ENCODE measurements at places on chromosomes 13 and 19.

GRCh38 chr13:30787738-30788525 lies 52.6 kb downstream of the ALOX5AP start:
- DNase-seq = no peak

DNA sequence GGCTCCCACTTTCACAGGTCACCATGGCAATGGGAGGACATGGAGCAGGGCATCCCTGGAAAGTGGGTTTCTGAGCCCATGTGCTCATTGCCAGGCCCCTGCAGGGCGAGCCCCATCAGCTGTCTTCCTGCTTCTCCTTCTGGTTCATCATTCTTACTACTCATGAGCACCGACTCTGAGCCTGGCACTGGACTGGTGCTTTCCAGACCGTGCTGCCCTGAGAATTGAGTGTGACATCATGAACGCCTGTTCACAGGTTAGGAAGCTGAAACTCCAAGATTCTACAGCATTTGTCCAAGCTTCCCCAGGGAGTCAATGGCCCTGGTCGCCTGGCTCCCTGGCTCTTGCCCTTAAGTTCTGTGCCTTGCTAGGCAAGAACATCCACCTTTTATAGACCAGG lies 210.4 kb upstream of the ZNF536 start:
- no peak for DNase-seq

- no peak for DNase-seq
Measured at GRCh38 chr19:57324992-57325391, 4.7 kb downstream of the ZNF543 start.

DNA sequence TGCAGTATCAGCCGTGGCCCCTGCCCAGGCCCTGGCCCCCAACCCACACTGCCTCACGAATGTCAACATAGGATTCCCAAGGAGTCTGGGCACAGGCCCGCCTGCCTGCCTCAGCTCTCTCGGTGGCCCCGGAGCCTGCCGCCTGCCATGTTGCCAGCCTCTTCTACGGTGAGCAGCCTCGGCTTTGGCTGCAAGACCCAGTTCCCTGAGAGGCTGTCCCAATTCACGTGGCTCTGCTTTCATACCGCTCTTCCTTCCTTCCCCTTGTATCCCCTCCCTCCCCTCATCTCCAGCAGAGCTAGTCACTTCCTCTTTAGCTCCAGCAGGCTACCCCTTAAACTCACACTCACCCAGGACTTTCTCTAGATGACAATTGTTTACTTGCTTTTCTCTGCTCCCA lies 42.7 kb downstream of the SERP2 start:
- no peak for DNase-seq

DNA sequence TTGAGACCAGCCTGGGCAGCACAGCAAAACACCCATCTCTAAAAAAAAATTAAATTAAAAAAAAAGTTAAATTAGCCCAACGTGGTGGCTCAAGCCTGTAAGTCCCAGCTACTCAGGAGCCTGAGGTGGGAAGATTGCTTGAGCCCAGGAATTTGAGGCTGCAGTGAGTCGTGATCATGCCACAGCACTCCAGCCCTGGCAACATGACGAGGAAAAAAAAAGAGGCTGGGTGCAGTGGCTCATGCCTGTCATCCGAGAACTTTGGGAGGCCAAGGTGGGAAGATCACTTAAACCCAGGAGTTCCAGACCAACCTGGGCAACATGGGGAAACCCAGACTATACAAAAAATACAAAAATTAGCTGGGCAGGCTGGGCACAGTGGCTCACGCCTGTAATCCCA lies 2.2 kb upstream of the TMEM161A start:
- DNase-seq = no peak

DNA sequence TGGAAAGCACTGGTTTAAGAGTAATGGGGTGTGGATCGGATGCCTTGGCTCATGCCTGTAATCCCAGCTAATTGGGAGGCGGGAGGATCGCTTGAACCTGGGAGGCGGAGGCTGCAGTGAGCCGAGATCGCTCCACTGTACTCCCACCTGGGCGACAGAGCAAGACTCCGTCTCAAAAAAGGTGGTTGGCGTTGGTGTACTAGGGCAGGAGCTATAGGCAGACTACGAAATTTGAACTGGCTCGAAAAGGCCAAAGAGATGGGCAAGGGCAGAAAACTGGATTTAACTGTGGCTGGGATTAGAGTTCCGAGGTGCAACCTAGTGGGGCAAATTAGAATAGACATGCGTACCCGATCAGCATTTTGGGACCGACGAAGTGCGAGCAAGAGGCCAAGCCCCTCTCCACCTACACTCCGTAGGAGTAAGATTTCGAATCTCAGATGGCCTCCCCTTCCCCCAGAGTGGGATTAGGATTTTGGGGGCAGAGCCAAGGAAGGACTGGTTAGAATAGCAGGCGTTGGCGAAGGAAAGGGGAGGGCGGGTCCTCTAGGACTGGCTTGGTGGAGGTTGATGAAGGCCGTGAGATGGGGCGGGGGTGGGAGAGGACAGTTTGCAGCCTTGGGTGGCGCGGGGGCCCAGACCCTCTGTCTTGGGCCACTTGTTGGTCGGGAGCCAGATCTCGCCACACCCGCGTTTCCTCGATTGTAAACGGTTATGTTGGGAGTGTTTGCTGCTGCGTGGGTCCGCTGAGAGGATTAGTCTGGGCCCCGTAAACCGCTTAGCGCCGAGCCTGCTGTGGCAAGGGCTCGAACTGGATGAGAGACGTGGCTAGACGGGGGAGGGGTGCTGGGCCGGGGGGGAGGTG lies 2.0 kb upstream of the INAFM1 start:
- no peak for DNase-seq

- DNase-seq = no peak
Measured at GRCh38 chr13:88459331-88459730, 788.2 kb downstream of the SLITRK5 start.

- DNase-seq = no peak
Measured at GRCh38 chr19:5345895-5346386, 5.3 kb upstream of the PTPRS start.

- DNase-seq = no peak
Measured at GRCh38 chr13:29423050-29423449, 172.4 kb downstream of the SLC7A1 start.

DNA sequence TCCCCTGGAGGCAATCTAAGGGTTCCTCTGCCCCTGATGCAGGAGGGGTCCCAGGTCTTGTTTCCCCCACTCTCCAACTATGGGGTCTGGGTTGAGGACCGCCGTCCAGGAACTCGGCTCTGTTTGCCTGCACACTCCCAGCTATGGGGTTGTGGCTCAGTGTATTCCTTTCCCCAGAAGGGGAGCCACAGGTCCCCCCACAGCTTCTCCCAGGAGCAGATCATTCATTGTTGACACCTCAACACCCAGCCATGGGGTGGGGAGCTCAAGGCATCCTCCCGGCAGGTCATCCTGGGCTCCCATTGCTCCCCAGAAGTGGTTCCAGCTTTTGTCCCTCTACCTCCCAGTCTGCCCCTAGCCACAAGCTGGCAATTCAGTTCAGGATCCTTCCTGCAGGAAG lies 975 bp downstream of the ZNF358 start:
- no peak for DNase-seq

DNA sequence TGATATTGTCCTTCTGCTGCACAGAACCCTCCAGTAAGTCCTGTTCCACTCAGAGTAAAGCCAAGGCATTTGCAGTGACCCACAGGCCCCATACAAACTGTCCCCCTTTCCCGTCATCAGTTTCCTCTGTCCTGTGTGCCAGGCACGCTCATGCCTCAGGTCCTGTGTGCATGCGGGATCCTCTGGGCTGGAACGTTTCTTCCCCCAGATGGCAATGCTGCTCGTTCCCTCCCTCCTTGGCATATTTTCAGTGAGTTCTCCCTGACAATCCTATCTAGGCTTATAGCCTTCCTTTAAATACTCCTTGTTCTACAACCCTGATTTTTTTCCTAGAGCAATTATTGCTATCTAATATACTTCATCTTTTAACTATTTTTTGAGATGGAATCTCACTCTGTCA lies 5.7 kb downstream of the OPA3 start:
- DNase-seq = no peak

DNA sequence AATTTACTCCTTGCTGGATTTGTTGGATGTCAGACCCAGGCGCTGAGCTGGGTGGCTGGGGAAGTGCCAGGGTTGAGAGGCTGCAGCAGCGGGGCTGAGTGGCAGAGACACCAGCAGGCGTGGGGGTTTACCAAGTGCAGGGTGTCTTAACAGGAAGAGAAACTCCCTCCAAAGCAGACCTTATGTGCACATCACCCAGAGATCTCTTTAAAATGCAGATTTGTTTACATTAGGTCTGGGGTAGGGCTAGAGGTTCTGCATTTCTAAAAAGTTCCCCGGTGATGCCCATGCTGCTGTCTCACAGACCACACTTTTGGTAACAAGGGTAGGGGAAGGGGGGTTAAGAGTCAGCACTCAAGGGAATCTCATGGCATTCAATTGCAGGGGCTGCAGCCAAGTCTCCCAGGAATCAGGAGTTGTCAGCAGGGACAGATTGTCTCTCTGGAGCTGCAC lies 80.7 kb upstream of the OLFM4 start:
- no peak for DNase-seq

DNA sequence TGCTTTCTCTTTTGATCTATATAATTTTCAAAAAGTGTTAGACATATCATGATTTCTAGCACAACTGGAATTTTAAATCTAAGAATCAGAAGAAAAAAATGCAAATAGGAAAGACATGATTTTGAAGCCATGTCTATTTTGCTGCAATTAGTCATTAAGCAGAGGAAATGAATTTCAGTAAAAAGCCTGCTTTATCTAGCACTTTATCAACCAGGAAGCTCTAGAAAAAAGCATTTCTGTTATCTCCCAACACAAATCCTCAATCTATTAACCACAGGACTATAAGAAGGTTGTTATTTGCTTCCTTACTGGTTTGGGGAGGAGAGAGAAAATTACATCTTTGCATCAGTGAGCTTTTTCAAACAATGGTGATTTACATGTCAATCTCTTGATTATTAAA lies 716.7 kb downstream of the DIAPH3 start:
- no peak for DNase-seq

DNA sequence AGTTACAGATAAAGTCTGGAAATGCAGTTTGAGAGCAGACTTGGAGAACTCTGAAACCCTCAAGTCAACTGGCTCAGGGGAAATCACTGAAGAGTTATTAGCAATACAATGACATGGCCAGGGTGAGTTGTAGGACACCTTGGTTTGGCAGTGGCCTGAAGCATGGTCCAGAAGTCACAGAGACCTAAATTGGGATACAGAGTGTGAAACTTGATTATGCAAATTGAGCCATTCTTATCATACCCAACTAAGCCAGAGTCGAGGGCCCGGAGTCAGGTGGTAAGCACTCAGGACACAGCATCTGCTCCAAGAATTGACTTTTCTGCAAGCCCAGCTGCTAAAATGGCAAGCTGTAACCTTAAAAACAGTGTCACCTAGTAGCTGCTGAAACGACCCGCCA lies 224.5 kb downstream of the DCLK1 start:
- no peak for DNase-seq

DNA sequence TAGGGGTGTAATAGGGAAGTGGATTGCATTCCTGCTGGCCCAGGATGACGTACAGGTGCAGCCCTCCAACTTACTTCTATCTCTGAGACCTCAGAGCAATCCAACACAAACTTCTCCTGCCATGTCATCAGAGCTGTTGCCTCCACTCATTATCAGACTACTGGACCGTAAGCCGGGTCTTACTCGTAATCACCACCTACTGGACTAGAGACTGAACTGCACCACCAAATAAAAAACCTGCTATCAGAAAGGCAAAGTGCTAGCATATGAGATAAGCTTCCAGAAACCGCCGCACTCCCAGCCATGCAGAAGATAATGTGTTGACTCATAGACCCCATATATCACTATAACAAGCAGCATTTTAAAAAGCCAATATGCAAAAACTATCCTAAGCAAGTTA lies 102.0 kb downstream of the SLITRK1 start:
- DNase-seq = no peak

- no peak for DNase-seq
Measured at GRCh38 chr19:48484247-48484893, 15.2 kb downstream of the CYTH2 start.

- DNase-seq = no peak
Measured at GRCh38 chr13:44576351-44577235, 463 bp upstream of the TSC22D1 start.

GRCh38 chr13:95956589-95957148 lies 96.5 kb downstream of the UGGT2 start:
- DNase-seq = no peak

- DNase-seq = no peak
Measured at GRCh38 chr19:2815923-2816322, 3.7 kb upstream of the ZNF554 start.

DNA sequence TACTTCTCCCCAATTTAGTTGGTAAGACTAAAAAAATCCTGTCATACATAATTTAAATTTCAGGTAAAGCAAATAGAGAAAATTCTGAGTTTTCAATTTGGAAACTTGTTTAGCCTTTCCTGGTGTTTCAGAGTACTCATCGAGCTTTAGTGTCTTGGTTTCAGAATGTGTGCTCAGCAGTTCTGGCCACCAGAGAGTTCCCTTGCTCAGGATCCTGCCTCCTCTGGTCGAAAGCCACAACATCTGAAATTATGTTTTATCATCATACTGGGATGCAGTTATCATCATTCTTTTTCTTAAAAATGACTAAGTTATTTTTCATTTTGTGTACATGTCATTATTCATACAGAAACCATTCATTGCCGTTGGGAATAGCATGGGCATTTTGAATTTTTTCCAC lies 263.2 kb upstream of the SPRY2 start:
- no peak for DNase-seq

GRCh38 chr13:67619351-67619994 lies 389.3 kb upstream of the PCDH9 start:
- DNase-seq = no peak

DNA sequence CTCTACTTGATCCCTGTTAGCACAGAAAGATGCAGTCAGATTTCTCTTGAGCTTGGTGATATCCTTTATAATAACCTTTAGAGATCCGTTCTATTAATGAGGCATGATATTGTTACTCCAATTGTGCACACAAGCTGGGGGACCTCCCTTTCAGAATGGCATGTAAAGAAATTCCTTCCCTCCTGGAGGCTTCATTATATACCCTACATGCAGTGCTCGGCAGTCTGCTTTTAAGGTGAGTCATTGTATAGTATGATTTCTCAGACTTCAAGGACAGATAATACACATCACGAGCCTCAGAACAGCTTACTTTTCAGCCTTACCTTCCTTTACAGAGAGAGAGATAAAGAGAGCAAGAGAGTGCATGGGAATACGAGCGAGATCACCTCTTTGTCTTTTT lies 261.3 kb downstream of the ATP8A2 start:
- DNase-seq = no peak

DNA sequence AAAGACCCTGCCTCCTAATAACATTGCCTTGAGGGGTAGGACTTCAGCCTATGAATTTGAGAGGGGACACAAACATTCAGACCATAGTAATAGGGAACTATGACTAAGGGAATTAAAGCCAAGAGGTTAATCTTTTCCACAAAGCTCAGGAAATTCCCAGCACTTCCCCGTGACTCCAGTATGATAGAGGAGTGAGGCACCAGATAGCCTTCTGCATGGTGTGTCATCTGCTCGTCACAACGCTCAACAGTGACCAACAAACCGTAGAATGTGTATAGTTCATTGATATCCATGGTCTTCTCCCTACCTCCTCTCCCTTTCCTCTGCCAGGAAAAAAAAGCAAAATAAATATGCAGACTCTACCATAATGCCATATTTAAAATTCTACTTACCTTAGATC lies 64.4 kb downstream of the B3GLCT start:
- DNase-seq = no peak
